ENCODE measurements at places on chromosomes 2 and 18.

DNA sequence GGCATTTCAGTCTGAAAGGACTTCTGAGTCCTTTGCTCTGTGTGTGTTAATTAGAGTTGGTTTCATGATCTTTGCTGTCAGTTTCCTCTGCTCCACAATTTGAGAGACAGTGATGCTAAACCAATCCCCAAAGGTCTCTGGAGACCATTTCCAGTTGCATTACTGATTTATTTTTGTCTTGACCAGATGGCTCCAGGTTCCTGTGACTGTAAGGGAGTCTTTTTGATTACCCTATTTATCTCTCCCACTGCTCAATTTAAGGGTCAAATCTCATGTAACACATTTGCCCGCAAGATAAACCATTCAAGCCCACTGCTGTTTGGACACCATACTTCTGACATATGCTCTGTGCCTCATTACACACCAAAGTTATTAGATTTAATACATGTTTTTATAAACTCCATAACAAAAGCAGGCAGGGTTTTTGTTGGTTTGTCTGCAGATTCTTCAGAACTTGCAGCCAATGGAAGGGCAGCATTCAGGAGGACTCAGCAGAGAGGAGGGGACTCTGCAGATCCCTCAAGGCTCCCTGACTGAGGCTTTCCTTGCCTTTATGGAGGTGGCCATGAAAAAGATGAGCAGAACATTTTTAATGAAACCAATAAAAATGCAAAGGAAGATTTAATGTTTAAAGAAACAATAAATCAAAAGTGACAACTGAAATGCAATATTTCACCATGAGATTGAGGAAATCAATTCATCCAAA is 889.3 kb upstream of the CELF4 start:
- DNase-seq = no peak

- no peak for DNase-seq
Observed at GRCh38 chr2:85787282-85787980, 33.6 kb downstream of the ATOH8 start.

DNA sequence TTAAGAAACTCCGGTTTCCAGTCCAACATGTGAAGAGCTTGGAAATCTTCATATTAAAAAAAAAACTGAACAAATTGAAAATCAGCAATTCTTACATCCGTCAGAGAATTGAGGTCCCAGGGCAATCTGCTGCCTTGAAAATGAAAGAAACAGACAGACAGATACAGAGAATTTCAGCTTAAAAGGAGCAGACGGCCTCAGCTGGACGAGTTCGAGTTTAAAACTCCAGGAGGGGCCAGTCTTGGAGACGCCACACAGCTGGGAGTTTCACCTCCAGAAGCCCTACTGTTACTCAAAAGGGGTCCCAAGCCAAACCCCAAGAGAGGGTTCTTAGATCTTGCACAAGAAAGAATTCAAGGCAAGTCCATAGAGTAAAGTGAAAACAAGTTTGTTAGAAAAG is 226.5 kb upstream of the ARL4C start:
- no peak for DNase-seq

GRCh38 chr2:12514631-12515437 is 201.9 kb upstream of the TRIB2 start:
- peak; percentile 51 for DNase-seq

All from choroid plexus epithelial cell (primary cell).